ENCODE measurements at places on chromosomes 3 and 15. TPM values are rescaled to one million over a fixed set of nuclear protein-coding genes. Genes with fewer than 3 reads are reported as not detected.

- H3K27ac ChIP-seq = no peak overlapping the region
- no peaks in the 10 kb centered on the region for H3K27me3 ChIP-seq
- H3K36me3 ChIP-seq = no peaks in the 10 kb centered on the region
- no peak overlapping the region for H3K4me3 ChIP-seq
- H3K4me1 ChIP-seq = peaks cover 17% of the 10 kb centered on the region
Observed at GRCh38 chr3:42037318-42037945, 53.7 kb upstream of the TRAK1 start.

DNA sequence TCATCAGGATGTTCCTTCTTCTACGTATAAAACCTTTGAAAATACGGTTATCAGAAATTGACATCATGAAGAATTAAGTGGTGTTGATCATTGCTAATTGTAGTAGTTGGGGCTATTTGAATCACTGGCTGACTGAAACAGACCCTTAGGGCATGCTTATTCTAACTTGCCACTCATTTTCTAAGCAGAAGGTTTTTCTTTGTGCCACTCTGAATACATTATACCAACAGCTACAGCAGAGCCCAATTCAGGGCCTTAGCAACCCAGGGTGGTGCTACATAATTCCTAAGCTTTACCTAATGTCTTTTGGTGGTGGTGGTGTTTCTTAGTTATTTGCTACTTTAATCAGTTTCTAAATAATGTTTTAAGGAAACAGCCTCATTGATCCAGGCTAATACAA, 524.2 kb downstream of the NLGN1 start:
- no peaks in the 10 kb centered on the region for H3K36me3 ChIP-seq
- H3K27me3 ChIP-seq = no peaks in the 10 kb centered on the region
- peaks cover 21% of the 10 kb centered on the region for H3K4me1 ChIP-seq
- H3K4me3 ChIP-seq = no peak overlapping the region
- no peak overlapping the region for H3K27ac ChIP-seq

GRCh38 chr3:107578091-107578490, 55.3 kb downstream of the BBX start:
- no peak for DNase-seq
- no peaks in the 10 kb centered on the region for H3K36me3 ChIP-seq
- H3K4me3 ChIP-seq = no peak overlapping the region
- H3K27me3 ChIP-seq = no peaks in the 10 kb centered on the region
- peak overlapping the region; percentile 80 for H3K27ac ChIP-seq

DNA sequence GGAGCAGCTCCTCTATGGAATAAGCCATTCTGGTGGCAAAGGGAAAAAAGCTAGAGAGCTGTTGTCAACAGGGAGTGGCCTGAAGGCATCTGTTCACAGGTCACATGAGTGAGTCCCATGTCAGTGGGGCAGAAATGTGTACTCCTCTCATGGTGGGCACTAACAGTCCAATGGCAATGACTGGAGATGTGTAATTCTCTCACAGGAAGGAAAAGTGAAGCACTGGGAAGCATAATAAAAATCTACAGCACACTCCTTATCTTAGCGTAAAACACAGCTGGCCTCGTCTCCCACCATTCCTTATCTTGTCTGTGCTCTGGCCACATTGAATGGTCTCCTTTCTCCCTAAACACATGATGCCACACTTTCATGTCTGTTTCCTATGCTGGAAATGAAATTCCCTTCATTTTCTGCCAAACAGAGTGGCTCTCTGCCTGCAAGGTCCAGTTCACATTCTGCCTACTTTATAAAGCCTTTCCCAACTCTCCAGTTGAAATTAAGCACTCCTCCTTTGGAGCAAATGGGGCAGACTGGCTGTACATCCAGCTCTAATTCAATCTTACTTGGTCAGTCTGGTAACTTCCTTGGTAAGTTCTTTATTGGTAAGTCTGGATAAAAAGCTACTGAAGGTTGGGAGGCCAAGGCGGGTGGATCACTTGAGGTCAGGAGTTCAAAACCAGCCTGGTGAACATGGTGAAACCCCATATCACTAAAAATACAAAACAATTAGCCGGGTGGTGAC, 139.8 kb downstream of the RPL22L1 start:
- no peaks in the 10 kb centered on the region for H3K27me3 ChIP-seq
- no peak for DNase-seq

DNA sequence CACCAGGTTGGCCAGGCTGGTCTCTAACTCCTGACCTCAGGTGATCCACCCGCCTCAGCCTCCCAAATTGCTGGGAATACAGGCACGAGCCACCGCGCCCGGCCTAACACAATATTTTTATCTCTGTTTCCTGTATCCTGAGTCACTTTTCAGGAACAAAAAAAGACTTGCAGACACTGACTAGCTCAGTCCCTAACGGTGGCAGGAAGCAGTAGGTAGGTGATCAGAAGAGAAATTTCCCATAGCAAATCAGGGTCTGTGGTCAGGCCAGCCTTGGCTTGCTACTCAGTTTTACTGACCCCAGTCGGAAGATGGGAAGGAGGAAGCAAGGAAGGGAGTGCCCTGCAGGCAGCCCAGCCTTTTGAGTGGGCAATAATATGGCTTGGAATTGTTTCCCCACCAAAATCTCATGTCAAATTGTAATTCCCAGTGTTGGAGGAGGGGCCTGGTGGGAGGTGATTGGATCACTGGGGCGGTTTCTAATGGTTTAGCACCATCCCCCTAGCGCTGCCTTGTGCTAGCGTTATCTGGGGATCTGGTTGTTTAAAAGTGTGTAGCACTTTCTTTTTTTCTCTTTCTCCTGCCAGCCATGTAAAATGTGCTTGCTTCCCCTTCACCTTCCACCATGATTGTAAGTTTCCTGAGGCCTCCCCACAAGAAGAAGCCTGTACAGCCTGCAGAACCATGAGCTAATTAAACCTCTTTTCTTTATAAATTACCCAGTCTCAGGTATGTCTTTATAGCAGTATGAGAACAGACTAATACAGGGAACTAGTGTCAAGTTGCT, 19.5 kb upstream of the CDCP1 start:
- peaks cover 24% of the 10 kb centered on the region for H3K27me3 ChIP-seq
- peaks cover 4% of the 10 kb centered on the region for H3K4me1 ChIP-seq
- no peak overlapping the region for H3K27ac ChIP-seq
- H3K4me3 ChIP-seq = no peak overlapping the region

- no peak overlapping the region for H3K27ac ChIP-seq
- H3K36me3 ChIP-seq = no peaks in the 10 kb centered on the region
- no peaks in the 10 kb centered on the region for H3K27me3 ChIP-seq
- no peak overlapping the region for H3K4me3 ChIP-seq
- no peaks in the 10 kb centered on the region for H3K4me1 ChIP-seq
Observed at GRCh38 chr3:48960841-48961413, 29.1 kb upstream of the P4HTM start.

DNA sequence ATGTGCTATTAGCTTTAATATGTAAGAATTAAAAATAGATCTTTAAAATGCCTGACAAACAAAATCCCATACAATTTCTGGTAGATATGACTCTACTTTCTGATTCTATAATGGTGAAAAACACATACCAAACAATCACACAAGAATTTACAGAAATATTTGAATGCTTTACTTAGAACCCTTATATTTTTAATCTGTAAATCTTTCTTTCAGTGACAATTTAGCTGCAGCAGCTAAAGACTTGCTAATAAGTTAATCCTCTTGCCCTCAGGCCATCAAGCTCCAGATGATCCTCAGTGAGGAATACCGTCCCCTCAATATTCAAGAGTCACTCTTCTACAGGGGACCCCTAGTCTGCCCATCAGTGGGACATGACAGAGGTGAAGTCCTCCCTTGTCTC, 55.6 kb downstream of the C3orf80 start:
- no peak overlapping the region for H3K27ac ChIP-seq
- no peak for DNase-seq
- H3K4me3 ChIP-seq = no peak overlapping the region
- H3K27me3 ChIP-seq = no peaks in the 10 kb centered on the region
- H3K4me1 ChIP-seq = no peaks in the 10 kb centered on the region

GRCh38 chr3:128523591-128523990, 30.6 kb upstream of the GATA2 start:
- peaks cover 63% of the 10 kb centered on the region for H3K27me3 ChIP-seq
- no peak for DNase-seq
- no peaks in the 10 kb centered on the region for H3K36me3 ChIP-seq

DNA sequence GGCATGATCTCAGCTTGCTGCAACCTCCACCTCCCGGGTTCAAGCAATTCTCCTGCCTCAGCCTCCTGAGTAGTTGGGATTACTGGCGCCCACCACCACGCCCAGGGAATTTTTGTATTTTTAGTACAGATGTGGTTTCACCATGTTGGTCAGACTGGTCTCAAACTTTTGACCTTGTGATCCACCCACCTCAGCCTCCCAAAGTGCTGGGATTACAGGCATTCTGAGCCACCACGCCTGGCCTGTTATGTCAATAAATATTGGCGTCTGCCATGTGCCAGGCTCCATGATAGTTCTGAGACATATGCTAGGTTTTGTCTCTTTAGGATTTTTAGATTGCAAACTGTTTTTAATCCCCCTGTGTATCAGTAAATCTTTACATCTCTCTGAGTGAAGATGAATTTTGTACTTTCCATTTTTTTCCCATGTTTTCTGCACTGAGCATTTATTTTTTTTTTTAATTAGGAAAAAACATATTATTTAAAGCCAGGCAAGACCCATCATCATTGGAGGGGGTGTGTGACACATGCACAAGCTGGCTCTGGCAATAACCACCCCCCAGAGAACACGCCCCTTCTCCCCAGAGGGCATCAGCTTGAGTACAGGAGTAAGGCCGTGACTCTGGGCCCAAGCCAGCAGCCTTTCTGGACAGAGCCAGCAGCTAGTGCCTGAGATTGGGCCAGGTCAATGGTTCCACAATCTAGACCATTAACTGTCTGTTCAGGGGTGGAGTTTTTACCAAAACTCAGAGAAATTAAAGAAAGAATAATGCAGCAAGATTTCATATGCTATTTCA, 51.0 kb upstream of the ATP1B3 start:
- no peak overlapping the region for H3K4me3 ChIP-seq
- H3K4me1 ChIP-seq = peaks cover 6% of the 10 kb centered on the region
- no peaks in the 10 kb centered on the region for H3K27me3 ChIP-seq
- H3K27ac ChIP-seq = no peak overlapping the region
- no peak for DNase-seq

GRCh38 chr15:52710708-52711389, 31.7 kb upstream of the ATOSA start:
- H3K27me3 ChIP-seq = peaks cover 5% of the 10 kb centered on the region
- H3K4me1 ChIP-seq = peaks cover 10% of the 10 kb centered on the region
- no peak overlapping the region for H3K4me3 ChIP-seq
- no peak overlapping the region for H3K27ac ChIP-seq
- DNase-seq = no peak
- no peaks in the 10 kb centered on the region for H3K36me3 ChIP-seq

DNA sequence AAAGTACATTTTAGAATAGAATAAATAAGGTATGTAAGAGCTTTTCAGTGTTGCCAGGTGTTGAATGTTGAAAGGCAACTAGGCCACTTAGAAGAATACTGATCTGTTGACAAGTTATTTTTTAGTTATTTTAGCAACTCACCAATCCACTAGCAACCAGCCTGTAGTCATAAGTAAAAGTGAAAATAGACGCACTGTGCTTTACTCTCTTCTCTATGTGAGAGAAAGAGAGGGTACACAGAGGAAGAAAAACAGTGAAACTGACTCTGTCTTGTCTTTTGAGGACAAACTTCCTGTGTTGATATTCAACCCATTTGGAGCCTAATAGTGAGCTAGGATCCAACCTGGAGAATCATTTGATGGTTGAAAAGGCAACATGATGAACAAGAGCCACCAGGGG, 327.1 kb upstream of the GOLIM4 start:
- H3K36me3 ChIP-seq = no peaks in the 10 kb centered on the region
- H3K27me3 ChIP-seq = no peaks in the 10 kb centered on the region
- H3K27ac ChIP-seq = no peak overlapping the region

DNA sequence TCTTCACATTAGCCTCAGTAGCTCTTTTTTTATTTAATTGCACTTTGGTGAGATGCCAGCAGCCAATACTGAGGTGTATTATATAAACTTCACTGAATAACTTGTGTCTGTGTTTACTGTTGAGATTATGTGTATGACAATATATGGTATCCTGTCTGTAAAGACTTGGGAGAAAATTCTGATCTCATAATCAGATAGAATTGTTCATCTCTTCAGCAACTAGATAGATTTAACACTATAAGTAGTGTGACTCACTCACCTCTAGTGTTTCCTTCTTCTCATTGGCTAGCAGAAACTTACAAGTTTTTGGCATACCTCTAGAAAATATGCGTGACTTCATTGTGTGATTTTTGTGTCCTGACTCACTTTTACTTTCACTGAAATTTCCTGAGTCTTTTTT, 67.6 kb upstream of the TGFBR2 start:
- no peaks in the 10 kb centered on the region for H3K27me3 ChIP-seq
- no peak overlapping the region for H3K27ac ChIP-seq
- no peaks in the 10 kb centered on the region for H3K4me1 ChIP-seq
- H3K4me3 ChIP-seq = no peak overlapping the region

- H3K27ac ChIP-seq = no peak overlapping the region
- no peaks in the 10 kb centered on the region for H3K4me1 ChIP-seq
Observed at GRCh38 chr15:41465822-41466421, 27.8 kb upstream of the ITPKA start.

DNA sequence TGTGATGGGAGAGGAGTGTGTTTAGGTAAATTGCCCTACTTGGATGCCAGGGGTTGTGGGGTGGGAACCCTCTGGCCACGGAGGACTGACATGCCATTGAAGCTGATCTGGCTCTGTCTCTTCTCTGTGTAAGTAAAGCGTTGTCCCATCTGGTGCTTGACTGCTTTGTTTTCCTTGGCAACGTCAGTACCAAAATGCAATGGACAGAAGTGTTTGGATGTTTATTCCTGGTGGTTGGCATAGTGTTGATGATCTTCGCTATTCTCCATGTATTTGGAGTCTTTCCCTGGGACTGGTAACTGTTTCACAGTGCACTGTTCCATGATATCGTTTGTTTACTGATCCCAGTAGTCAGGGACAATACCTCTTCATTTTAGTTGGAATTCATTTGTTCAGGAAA, 130.5 kb upstream of the MCTP2 start:
- H3K4me3 ChIP-seq = no peak overlapping the region
- H3K27me3 ChIP-seq = no peaks in the 10 kb centered on the region
- H3K36me3 ChIP-seq = no peaks in the 10 kb centered on the region
- H3K4me1 ChIP-seq = no peaks in the 10 kb centered on the region
- no peak for DNase-seq
- H3K27ac ChIP-seq = no peak overlapping the region

DNA sequence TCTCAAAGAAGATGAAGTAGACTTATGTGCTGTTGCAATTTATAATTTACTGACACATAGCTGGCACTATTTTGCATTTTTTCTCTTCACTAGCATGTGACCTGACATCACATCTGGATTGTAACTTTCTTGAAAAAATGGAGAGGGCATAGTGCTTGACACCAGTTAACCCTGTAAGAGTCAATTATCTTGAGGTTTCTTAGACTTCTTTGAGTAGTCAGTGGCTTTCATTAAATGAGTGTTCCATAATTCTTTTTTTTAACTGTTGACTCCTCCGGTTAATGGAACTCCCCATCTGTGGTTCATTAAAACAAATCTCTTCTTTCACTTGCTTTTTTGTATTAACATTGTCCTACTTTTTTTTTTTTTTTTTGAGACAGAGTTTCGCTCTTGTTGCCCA, 16.9 kb upstream of the PRKCI start:
- DNase-seq = no peak
- no peaks in the 10 kb centered on the region for H3K36me3 ChIP-seq
- H3K27me3 ChIP-seq = no peaks in the 10 kb centered on the region
- no peak overlapping the region for H3K27ac ChIP-seq

The PRSS50 gene
- 1.9 TPM for total RNA-seq

The TM4SF4 gene
- not detected for total RNA-seq

The SOX2 gene
- total RNA-seq = 584 TPM

The MORC1 gene
- total RNA-seq = not detected

Measured in neural progenitor cell (in vitro differentiated cells).